Activated CD4-positive, alpha-beta T cell treated with anti-CD3 and anti-CD28 coated beads, Interleukin-2, amount 50 U/mL, for 24 hours (primary cell): ENCODE measurements at places on chromosomes 16 and 17.

GRCh38 chr17:54307351-54307750 is 484.6 kb downstream of the KIF2B start:
- no peak for DNase-seq

DNA sequence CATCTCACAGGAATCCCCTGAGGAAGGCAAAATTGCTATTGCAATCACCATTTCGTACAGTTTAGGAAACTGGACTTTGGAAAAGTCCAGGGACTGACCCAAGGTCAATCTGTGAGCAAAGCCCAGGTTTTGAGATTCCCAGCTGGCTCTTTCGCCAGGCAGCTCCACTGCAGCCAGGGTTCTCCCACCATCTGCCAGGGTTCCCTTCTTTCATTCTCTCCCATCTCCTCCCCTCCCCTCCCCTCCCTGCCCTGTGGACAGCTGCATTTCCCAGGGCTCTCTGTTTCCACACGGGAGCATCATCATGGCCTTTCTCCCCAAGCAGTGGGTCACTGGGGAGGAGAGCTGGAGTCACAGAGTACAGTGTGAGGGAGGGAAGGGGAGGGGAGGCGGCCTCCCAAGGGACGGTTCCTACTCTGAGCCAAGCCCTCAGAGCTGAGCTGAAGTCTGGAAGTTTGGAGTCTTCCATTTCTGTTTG is 11.9 kb upstream of the GSDMA start:
- DNase-seq, result no peak

GRCh38 chr17:67211742-67212141 is 33.3 kb downstream of the HELZ start:
- DNase-seq, result no peak

DNA sequence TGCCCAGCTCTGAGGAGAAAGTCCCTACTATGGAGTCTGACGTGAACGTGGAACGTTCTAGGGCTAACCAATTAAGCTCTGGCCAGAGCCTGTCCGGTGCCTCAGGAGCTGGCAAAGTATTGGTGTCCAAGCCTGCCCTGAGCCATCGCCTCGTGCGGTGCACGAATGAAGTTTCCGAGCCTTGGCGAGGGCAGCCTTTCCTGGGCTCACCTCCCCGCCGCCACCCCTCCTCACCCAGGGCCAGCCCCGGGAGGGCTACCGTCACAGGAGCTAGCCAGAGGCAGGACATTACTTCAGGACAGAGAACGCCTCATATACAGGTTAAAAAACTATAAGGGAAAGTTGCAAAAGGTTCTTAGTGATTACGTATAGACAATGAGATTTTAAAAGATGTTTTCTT is 23.6 kb upstream of the TRAP1 start:
- DNase-seq, result no peak

- DNase-seq, result no peak
These were observed 12.9 kb downstream of the CMC2 start for GRCh38 chr16:80993834-80994233.
